ENCODE measurements at places on chromosomes 3 and 15. TPM values are rescaled to one million over a fixed set of nuclear protein-coding genes. Genes with fewer than 3 reads are reported as not detected.

DNA sequence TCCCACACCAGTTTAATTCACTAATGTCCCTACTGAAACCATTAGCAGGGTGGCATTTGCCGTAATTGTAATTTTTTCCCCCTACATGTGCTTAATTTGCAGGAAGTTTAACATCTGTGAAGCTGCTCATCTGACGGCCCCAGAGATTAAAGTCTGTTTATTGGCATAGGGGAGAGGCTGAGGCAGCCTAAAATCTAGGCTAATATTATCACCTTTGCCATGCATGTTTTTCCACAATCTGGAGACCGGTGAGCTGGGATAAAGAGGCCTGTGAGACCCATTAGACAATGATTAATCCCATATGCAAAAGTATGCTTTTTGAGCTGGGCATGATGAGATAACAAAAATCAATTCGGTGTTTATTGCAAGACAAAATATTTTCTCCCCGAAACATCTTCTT is 561.2 kb upstream of the ALCAM start:
- DNase-seq: no peak

TRAT1 gene
- 29.1 TPM for total RNA-seq

WDR93 gene
- total RNA-seq: not detected

TM2D3 gene
- total RNA-seq: 63.5 TPM

DNASE1L3 gene
- not detected for total RNA-seq

- DNase-seq: no peak
These were observed 129.3 kb downstream of the TNIK start for GRCh38 chr3:171330938-171331337.

SLC28A2 gene
- not detected for total RNA-seq

DNA sequence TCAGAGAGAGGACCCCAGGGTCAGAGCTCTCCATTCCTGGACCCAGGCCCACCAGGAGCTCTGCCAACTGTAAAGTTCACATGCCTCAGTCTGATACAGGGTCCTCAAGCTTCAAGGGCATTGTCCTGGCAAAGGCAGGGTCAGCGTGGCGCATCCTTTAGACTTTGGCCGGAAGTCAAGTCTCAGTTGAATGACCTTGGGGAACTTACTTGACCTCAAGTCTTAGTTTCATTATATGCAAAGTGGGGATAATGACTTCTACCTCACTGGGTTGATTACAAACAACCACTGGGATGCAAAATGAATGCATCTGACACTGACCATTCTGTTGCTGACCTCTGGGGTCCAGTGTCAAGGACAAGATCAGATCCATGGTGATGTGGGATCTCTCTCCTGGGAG is 70.6 kb upstream of the CTSH start:
- no peak for DNase-seq

DNA sequence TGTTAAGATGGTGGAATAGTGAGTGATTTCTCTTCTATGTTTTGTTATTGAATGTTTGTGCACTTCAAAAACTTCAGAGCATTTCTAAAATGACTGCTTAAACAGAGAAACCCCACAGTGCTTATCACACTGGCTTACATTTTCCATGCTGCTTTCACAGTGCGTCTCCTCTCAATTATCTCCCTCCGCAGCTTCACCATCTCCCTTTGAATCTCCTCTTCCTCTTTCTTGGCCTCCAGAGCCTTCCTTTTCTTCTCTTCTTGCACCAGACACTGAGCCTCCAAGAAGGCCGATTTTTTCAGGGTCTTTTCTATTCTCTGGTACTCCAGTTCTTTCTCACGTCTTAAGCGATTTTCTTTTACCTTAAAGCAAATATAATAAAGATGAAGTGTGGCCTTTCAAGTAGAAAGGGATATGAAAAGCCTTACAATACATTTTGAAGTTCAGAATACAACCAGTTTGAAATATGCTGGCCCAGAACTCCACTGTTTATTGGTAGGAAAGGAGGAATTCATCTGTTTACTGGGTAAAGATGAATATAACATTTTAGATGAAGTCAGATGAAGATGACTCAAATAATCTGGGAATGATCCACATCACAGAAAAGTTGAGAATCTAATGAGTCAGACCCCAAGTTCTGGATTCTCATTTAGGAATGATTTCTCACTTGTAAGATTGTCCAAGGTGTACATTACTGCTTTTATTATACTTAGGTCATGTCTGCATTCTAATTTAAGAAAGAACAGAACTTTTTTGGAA is 21.4 kb downstream of the CCDC191 start:
- no peak for DNase-seq

DNA sequence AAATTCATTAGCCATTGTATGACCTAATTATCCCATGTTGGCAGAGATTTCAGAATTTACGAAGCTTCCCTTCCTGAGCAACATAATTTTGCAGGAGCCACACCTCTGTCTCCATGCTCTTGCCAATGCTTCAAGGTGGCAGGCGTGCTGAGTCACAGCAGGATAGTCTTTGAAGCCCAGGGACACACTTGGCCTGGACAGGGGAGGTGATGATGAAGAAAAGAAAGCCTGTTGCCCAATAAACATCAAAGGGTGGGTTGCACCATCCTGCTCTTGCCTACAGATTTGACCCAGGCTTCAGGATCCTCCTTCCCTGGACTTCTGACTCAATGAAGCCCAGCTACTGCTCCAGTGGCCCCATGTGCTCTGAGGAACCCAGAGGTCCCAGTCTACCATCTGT is 117.1 kb downstream of the MINAR1 start:
- DNase-seq: no peak

DNA sequence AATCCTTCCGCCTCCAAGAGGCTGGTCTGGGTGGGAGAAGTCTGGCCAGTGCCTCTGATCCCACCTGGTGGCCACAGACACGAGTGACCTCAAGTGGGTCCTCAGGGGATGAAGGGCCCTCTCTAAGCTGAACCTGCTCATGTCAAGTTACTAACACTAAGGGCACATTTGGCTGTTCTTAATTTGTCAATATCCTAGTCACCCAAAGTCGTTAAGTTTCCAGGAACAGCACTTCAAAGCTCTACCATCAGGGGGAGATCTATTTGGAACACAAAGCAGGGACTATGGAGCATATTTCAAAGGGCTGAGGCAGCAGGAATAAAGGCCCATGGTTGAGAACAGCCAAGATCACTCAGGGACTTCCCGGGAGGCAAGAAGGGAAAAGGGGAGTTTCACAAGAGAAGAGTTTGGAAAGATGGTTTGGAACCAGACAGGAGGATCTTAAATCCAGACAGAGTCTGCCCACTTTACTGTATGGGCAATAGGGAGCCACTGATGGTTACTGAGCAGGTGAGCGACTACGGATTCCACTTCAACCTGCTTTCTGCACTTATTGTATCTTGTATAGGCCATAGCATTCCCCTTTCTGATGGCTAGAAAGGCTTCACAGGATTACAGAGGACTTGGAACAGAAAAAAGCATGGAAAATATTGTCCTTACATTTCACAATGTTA is 13.7 kb downstream of the OXTR start:
- no peak for DNase-seq

GRCh38 chr3:110352841-110353604 is 718.6 kb upstream of the NECTIN3 start:
- no peak for DNase-seq

GRCh38 chr3:105353485-105354161 is 13.1 kb upstream of the ALCAM start:
- DNase-seq: no peak

CXCR6 gene
- total RNA-seq: 5.9 TPM

MORC1 gene
- not detected for total RNA-seq

MB21D2 gene
- 1.1 TPM for total RNA-seq

GJD2 gene
- not detected for total RNA-seq

All from CD8-positive, alpha-beta memory T cell (primary cell).